IMR-90 (cell line): ENCODE measurements at places on chromosomes 5 and 9. TPM values are rescaled to one million over a fixed set of nuclear protein-coding genes. Genes with fewer than 3 reads are reported as not detected.

DNA sequence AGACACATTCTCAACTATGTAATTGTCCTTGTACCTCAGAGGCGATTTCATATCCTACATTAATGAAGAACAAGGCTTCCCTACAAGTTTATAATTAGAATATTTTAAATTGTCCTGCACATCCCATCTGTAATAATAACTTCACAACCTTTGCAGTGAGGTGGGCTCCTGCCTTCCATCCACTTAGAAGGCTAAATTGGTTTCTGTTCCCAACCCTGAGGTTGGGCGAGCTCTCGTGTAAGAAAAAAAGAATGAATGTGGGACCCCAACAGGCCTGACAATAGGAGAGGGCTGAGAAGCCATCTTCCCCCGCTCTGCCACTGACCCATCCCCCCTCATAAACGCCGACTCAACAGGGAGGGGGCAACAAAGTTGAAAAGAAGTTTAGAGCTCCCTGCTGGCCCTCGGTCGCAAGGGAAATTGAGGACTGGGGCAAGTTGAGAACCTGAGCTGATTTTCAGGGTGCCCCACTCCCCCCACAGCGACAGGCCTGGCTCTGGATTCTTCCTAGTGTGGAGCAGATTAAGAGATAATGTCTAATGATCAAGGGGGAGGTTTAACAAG is 9.4 kb downstream of the BARHL1 start:
- no peak for DNase-seq

GRCh38 chr9:32360983-32361673 is 23.3 kb upstream of the ACO1 start:
- DNase-seq, result no peak

DNA sequence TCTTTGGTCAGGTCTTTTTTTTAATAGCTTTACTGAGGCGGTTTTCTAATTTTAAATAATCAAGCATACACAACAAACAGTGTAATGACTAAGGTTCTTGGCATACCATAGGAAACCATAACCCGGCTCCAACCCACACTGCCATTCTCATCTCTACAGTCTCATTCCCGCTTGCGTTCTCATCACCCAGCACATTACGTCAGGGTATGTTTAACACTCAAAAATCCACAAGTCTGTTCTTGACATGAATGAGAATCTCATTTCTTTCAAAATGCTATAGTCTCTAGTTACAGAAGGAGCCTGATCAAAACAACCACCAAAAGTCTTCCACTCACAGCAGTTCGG is 505 bp downstream of the C5orf34 start:
- peak; percentile 87 for DNase-seq

DNA sequence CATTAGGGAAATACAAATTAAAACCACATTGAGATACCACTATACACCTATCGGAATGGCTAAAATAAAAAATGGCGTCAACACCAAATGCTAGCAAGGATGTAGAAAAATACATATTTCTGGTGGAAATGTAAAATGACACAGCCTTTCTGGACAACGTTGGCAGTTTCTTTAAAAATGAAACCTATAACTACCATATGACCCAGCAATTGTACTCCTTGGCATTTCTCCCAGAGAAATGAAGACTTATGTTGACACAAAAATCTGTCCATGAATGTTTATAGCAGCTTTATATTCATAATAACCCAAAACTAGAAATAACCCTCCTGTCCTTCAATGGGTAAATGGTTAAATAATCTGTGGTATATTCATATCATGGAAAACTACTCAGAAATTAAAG is 188.7 kb upstream of the RAD23B start:
- DNase-seq, result no peak

- DNase-seq, result peak; percentile 42
Measured at GRCh38 chr9:75265525-75265972, 177.2 kb downstream of the OSTF1 start.

DNA sequence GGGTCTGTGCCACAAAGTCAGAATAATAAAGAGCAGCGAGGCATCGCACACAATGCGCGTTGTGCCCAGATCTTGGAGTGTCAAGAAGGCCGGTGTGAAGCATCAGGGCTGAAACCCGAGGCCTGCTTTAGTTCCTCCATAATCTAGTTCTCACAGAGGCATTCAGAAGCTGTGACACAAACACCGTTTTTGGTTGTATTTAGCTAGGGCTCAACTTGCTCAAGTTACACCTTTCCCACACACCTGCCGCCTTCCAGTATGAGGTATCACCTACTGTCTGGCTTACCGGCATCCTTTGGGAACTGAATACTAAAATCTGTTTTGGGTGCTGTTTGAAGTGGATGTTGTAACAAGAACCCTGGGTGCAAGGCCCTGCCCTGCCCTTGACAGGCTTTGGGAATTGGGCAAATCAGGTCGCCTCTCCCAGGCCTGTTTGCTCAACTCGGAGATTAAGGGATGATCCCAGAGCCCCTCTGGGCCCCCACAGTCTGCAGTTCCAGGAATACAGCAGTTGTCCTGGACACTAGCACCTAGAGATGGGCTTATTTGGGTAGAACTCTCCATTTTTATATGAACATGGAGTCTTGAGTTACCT is 27.0 kb downstream of the SLC25A25 start:
- no peak for DNase-seq

DNA sequence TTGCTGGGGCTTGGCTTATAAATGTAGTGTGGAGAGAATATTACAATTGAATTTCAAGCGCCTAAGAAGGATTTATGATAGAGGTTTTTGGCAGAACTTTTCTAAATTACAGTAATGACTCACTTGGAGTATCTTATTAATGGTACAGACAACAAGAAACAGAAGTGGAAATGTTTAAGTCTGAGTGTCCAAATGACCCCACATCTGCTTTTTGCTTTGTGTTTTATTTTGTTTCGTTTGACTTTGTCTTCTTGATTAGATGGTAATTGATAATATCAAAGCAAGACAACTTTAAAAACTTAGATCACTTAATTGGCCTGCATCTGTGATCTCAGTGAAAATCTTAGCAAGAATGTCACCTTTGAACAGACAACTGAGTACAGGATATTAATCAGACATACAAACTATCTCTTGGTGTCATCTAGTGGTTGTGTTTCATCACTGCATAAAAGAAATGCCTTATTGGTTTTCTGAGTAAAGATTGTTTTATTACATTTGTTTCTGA is 577.4 kb downstream of the ISL1 start:
- no peak for DNase-seq

The SLC34A3 gene
- not detected in 2 replicates for total RNA-seq

The SPRY4 gene
- 8.4 and 10.3 TPM in 2 replicates for total RNA-seq

The NPR3 gene
- total RNA-seq, result 88.2 and 89.4 TPM in 2 replicates

The ARID3C gene
- total RNA-seq, result not detected in 2 replicates

The CRHBP gene
- 0.28 TPM in 1 of 2 replicates, not detected in the other for total RNA-seq

The SLC6A3 gene
- not detected in 2 replicates for total RNA-seq

The SPAG8 gene
- total RNA-seq, result 0.28 and 0.72 TPM in 2 replicates

The ACTBL2 gene
- total RNA-seq, result 1.6 and 1.7 TPM in 2 replicates
